ENCODE measurements at places on chromosomes 4 and X.

GRCh38 chr4:121951521-121952110 is at the start of gene TRPC3:
TSS of gene TRPC3 (minus strand) at chr4:121952060. CDS start at chr4:121951680, 380 bp downstream.
- DNase-seq, result peak; percentile 46

DNA sequence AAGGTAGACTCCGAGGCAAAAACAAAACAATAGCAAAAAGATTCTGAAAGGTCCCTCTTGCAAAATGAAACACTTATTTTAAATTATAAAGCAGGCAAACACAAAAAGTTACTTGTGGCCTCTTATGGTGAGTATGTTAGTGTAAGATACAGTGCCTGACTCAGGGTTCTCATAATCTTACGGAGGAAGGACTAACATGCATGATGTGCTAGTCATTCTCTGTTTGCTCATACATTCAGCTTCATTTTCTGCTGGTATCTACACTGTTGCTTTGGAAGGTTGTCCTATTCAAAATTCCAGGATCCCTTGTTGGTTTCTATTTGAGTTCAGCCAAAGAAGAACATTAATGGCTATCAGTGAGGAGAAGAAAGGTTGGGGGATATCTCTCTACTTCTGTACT is 249.1 kb upstream of the FAM47A start:
- no peak for DNase-seq

- DNase-seq, result no peak
Observed at GRCh38 chrX:38768079-38768478, 33.2 kb upstream of the MID1IP1 start.

GRCh38 chr4:177505171-177505615 is 63.0 kb upstream of the AGA start:
- no peak for DNase-seq

DNA sequence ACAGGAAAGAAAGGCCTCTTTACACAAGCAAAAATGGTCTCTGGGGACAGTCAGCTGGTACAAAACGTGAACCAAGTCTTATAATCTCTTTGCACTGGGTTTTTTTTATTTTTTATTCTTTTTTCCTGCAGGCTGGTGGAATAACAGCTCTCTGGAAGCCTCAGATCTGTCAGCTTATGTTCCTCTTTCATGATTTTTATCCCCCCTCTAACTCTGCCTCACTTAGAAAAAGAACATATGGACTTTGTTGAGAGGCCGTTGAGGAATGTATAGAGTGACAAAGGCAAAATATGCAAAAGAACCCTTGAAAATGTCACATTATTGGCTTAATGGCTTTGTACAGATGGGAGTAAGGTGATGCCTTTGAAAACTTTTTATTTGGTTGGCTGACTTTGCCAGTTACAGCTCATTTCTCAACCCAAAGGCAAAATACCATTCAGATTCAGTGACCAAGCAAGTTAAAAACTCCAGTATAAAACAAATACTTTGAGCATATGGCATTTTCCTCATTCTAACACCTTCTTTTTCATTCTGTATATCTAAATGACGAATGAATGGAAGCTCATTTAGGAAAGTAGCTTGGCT is 111.1 kb downstream of the RNF150 start:
- DNase-seq, result no peak

- no peak for DNase-seq
Observed at GRCh38 chr4:168664242-168664891, 167.5 kb downstream of the PALLD start.

DNA sequence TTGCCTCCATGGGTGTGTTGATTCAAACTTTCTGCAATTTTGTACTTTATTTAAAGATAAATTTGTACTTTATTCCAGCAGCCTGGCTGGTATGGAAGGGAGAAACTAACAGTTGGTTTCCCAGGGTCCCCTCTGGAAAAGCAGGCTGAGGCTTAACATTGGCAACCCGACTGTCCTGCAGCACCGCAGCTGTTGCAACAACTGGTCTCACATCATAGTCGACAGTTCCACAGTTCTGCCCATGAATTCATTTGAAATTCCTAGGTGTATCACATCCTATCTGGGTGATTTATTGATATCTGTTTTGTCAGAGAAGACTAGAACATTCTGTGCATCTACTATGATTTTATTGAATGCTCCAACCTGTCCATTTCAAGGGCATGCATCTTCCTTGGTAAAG is 98.8 kb upstream of the GATB start:
- DNase-seq, result no peak

GRCh38 chr4:105283501-105283900 is 136.8 kb downstream of the TET2 start:
- no peak for DNase-seq

DNA sequence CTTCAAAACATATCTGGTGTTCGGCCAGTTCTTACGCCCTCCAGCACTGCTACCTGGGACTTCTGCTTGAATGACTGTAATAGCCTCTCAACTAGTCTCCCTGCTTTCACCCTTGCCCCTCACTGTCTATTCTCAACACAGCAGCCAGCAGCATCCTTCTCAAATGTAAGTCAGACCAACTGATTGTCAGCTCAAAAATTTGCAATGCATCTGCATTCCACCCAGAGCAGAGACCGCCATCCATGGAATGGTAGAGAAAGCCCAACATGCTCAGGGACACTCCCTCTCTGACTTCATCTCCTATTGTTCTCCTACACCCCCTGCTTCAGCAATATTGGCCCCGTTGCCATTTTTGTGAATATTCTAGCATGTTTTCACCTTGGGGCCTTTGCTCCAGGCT is 5.9 kb downstream of the TLR7 start:
- DNase-seq, result no peak

DNA sequence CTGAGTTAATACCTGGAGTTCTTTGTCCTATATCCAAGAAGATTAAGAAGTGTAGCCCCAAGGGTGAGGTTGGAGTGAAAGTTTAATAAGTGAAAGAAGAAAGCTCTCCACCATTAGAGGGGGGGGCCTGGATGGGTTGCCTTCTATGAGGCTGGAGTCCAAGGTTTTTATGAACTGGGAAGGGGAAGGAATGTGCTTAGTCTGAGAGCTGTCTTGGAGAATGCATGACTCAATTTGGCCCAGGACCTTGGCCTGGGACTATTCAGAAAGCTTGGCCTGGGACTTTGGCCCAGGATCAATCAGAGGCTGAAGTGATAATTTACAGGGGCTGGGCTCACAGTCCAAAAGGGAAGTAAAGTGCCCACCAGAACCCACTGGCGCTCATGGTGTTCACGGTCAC is 1049.0 kb upstream of the GRIA3 start:
- DNase-seq, result no peak

DNA sequence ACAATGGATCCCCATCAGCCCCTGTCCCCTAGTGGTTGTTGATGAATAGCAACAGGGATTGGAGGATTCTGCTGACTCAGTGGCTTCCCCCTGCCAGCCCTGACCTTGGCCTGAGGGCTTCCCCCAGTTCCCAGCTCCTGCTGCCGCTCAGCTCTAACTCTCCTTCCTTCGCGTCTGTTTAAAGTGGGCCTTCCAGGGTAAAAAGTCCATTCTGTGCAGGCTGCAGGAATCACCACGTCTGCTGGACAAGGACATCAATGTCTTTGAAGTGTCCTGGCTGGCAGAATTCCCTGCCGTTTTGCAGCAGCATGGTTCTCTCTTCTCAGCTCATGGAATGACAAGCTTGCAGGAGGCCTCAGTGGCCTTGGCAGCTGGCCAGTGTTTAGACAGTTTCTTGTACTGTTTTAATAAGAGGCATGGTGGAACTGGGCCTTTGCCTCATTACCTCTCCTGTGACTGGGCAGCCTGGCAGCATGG is 152.5 kb upstream of the STX18 start:
- DNase-seq, result no peak

- DNase-seq, result peak; percentile 26
Observed at GRCh38 chr4:86961605-86962295, 26.9 kb downstream of the AFF1 start.

GRCh38 chr4:39464886-39465501 is 6.1 kb downstream of the LIAS start:
- DNase-seq, result no peak

GRCh38 chr4:3805026-3805425 is 38.8 kb downstream of the ADRA2C start:
- no peak for DNase-seq

DNA sequence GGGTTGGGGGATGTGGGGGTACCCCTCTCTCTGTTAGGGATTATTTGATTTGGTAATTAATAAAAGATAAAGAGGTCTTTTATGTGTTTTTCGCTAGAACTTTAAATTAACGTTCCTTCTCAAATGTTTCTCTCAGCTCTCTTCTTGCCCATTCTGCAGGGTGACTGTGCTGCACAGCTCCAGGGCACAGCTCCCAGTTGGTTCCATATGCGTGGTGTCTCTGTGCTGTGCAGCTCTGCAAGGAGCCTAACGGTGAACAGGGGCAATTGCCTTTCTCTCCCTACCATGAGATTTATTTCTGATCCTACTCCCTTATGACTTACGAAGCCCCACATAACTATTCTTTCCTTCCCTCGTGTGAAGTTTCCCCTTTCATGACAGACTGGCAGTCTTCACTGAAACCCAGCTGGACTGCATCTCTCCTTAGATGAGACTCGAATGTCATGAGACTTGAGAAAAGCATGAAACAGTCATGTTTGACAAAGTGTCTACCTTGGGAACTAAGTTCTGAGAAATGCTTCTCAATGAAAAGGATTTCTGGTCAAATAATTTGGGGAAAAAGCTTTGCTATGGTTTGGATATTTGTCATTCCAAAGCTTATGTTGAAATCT is 50.2 kb upstream of the SPRY1 start:
- DNase-seq, result no peak

DNA sequence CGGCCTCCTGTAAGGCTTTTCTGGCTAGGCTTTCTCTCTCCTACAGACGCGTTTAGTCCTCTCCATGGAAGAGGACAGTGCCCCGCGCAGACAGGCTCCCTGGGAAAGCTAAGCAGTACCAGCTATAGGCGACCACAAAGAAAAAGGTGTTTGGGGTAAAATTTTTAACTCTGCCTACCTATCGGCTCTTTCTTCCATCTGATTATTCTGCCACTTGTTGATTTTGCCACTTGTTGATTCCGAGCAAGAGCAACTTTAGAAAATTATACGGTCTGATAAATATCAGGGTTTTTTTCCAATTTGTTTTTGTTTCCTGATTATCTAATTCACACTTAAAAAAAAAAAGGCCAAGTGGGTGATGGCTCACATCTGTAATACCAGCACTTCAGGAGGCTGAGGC is 1600.5 kb upstream of the TENM3 start:
- no peak for DNase-seq

GRCh38 chr4:107793996-107794395 is 30.7 kb upstream of the SGMS2 start:
- no peak for DNase-seq

DNA sequence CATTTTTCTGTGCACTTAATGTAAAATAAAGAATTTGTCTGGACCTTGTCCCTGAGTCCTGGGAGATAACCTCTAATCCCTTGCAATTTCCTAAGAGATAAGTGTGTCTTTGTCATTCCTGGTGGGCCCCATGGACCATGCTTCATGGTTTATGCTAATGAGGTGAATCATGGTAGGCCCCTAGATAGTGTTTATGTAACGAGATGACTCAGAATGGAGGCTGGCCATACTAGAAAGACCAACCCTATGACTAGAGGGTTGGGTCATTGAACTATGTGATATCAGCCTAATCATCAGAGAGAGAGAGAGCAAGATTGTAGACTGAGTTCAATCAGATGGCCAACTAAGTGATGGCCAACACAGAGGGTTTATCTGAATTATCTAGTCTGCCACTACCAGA is 64.2 kb upstream of the NHSL2 start:
- no peak for DNase-seq

- no peak for DNase-seq
Observed at GRCh38 chr4:1269209-1269608, 20.3 kb upstream of the CTBP1 start.

DNA sequence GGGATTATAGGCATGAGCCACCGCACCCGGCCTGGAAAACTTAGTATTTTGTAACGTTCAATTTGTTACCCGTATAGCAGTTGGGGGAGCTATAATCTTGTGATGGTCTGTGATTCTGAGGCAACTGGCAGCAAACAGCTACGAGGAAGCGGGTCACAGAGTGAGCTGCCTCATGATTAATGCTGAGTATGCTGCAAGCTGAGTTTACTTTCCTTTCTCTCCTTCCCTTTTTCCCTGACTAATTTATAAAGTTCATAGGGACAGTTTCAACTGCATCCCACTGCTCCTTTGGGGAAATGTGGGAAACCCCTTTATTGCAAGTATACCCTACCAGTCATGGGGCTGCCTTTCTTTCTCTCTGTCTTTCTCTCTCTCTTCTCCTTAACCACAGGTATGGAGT is 17.7 kb upstream of the ELOVL6 start:
- no peak for DNase-seq

- DNase-seq, result peak; percentile 10
Observed at GRCh38 chrX:64842492-64842891, 133.8 kb downstream of the ZC4H2 start.

DNA sequence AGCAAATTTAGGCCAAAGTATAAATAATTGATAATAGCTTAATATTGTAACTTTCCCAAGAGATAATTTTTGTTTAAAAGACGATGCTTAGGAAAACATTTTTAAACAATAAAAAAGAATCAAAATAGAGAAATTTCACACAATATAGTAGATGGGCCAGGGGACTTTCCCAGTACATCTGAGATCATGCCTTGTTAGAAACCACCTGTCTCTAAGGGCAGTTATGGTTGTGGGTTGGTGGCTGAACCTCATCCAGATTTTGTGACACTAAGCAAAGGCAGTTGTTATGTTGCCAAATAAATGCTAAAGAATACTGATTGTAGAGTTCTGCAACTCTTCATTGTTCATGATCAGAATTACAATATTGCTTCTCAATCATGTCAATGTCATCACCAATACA is 270.6 kb downstream of the BANK1 start:
- no peak for DNase-seq

DNA sequence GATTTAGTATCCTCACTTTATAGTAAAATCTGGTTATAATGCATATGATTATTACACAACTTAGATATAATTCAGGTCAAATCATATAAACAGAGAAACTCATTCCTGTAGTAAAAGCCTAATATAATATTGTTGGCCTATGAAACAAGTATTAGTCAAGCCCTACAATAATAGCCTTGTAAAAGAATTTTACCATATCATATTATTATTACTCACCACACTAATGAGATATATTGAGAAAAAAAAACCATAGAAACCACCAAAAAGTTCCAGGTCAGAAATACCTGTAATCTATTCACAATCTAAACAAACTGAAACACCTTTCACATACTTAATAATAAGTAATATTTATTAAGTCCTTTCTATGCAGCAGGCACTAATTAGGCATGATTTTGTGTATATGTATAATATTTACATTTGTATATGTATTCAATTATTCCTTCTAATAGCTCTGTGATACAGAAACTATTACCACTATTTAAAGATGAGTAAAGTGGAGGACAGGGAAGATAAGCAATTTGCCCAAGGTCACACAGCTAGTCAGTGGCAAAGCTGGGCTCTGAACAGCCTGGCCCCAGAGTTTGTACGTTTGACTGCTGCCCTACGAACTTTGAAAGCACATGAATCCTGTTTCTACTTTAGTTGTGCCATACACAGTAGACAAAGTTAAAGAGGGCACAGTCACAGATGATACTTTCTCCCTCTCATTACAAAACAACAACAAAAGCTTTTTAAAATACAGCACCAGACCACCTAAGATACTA is 9.0 kb downstream of the ZNF827 start:
- no peak for DNase-seq

All from germinal center (tissue), 1 donor.